ENCODE measurements at places on chromosomes 3 and 15.

DNA sequence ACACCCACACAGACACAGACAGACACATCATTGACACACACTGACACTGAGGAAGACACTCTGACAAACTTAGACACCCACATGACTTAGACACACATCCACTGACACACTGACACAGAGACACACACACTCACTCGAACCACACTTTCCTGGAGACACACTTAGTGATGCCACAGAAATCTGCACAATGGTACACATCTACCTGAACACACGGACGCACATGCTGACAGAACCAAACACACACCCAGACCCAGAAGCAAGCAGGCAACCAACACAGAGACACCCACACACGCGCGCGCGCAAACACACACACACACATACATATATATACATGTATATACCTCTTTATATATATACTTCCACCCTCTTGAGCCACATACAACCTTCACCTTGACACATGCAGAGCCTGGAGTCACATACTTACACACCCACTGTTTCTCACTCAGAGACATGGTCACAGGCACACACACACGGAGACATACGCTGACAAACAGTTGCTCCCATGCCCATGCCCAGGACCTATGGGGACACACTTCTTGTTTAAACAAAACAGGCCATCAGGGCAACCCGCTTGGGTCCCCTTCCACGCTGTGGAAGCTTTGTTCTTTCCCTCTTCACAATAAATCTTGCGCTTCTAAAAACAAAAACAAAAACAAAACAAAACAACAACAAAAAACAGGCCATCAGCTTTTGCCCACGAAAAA is 913 bp upstream of the SCN5A start:
- DNase-seq, result no peak

DNA sequence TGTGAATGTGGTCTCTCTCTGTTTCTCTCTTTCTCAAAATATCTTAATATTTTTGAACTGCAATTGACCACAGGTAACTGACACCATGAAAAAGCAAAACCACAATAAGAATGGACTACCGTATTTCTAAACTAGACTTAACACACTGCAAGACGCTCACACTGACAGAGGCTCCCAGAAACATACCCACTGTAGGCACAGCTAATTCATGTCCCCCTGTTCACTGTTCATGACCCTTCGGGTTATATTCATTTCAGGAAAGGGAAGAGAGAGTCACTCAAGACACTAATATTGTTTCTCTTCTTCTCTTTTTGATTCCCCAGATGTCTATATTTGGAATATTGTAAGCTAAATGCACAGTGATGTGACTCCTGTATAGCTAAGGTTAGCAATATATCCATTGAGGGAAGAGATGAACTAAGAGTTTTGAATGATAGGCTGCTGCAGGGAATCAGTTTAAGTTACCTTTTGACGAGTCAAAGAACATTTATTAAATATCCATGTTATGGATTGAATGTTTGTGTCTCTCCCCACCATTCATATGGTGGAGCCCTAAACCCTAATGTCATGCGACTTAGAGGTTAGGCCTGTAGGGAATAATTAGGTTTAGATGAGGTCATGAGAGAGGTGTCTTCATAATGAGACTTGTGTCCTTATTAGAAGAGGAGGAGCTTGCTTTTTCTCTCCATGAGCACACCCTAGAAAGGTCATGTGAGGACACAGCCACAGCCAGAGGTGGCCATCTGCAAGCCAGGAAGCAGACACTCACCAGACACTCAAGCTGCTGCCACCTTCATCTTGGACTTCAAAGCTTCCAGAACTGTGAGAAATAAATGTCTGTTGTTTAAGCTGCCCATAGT is 216.6 kb upstream of the GRM7 start:
- no peak for DNase-seq

DNA sequence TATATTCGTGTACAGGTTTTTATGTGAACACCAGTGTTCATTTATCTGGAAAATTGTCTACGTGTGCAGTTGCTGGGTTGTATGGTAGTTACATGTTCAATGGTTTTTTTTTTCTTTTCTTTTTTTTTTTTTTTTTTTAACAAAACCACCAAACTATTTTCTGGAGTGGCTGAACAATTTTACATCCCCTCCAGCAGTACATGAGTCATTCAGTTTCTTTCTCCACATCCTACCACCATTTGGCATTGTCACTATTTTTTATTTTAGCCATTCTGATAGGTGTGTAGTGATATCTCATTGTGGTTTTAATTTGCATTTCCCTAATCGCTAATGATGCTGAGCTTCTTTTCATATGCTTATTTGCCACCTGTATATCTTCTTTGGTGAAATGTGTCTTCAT is 256.3 kb upstream of the EOMES start:
- no peak for DNase-seq

GRCh38 chr15:39403640-39404117 is 177.2 kb upstream of the THBS1 start:
- DNase-seq, result peak; percentile 70

DNA sequence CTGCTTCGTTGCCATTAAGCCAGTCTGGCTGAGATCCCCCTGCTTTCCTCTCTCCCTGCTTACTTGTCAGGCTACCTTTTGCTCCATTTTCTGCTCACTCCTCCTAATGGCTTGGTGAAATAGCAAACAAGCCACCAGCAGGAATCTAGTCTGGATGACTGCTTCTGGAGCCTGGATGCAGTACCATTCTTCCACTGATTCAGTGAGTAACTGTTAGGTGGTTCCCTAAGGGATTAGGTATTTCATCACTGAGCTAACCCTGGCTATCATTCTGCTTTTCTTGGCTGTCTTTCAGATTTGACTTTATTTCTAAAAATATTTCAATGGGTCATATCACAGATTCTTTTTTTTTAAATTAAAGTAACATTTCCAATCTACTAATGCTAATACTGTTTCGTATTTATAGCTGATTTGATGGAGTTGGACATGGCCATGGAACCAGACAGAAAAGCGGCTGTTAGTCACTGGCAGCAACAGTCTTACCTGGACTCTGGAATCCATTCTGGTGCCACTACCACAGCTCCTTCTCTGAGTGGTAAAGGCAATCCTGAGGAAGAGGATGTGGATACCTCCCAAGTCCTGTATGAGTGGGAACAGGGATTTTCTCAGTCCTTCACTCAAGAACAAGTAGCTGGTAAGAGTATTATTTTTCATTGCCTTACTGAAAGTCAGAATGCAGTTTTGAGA is 25.0 kb downstream of the CTNNB1 start:
- peak; percentile 67 for DNase-seq

DNA sequence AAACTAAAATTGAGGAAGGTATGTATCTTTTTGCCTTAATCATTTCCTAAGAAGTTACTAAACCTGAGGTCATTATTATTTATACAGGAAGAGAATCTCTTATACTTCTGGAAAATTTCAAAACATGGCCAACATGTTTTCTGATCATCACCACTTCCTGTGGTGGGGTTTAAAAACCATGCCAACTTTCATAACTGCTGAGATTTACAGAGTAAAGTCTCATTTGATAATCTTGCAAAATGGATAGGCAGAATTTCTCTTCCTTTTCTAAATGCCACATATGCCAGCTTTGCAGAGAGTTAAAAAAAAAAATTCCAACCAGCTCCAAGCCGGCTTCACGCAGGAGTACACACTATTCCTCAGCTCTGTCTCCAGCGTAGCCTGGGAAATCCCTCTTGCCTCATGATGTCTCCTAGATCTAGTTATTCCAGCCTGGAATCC is 124.3 kb upstream of the SPRED1 start:
- peak; percentile 6 for DNase-seq

GRCh38 chr3:96434651-96435050 is 379.7 kb upstream of the EPHA6 start:
- no peak for DNase-seq

DNA sequence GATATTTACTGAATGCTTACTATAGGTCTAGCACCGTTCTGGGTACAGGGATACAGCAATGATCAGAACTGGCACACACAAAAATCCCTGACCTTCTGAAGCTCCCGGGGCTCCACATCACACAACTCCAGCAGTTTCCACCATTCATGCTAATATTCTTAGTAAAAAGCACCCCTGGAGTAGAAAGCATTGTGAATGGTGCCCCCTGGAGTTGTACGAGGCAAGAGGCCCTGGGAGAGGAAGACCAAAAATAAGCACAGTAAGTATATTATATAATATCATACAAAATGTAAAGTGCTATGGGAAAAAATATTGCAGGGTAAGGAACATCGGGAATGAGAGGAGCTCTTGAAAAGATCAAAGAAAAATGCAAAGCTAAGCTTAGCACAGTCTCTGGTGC is 790 bp upstream of the SRGAP3 start:
- no peak for DNase-seq

- DNase-seq, result peak; percentile 43
Observed at GRCh38 chr3:4835616-4836043, 143.6 kb upstream of the BHLHE40 start.

- no peak for DNase-seq
Observed at GRCh38 chr15:38555686-38556334, 8.8 kb downstream of the RASGRP1 start.

- DNase-seq, result no peak
Observed at GRCh38 chr15:53830707-53831386, 71.4 kb upstream of the WDR72 start.

GRCh38 chr3:43095370-43095769 is 10.5 kb downstream of the POMGNT2 start:
- no peak for DNase-seq

GRCh38 chr15:43330780-43331087 is 361 bp upstream of the LCMT2 start:
- no peak for DNase-seq

- no peak for DNase-seq
Observed at GRCh38 chr15:69172847-69173246, 12.4 kb downstream of the GLCE start.

DNA sequence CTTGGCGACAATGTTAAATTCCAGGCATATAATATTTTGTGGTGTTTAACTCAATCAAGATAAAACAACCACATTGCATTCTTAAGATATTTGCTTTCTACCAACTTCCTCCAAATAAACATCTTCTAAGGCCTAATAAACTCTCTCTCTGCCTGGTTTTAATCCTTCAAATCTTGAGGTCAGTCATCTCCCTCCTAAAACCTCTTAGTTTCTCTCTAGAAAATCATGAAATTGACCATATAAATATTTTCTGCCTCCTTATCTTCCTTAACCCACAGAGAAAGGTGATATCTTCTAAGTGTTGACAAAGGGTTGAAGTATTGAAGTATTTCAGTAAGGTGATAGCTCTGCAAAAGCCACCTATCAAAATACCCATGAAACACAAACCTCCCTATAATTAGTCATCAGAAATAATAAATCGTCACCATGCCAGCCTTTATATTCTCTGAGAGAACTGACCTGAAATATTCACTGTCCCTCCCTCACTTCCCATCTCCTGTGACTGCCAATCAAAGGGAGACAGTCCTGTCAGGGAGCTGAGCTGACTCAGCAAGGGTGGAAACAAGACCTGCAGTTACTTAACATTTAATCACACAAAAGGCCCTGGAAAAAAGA is 1261.1 kb downstream of the ROBO1 start:
- DNase-seq, result no peak

DNA sequence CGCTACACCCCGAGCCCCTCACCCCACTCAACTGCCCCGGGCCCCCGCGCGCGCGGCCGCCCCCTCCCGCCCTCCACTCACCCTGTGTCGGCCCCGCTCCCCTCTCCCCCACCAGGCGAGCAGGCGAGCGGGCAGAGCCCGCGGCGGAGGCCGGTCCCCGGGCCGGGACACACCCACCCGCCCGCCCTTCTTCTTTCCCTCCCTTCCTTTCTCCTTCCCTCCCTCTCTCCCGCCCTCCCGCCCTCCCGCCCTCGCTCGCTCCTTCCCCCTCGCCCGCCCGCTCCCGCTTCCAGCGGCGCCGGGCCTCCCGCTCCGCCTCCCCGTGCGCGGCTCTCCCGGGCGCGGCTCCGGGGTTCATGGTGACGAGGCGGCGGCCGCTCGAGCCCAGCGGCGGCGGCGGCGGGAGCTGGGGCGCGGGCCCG is at the start of gene CTDSPL:
TSS of gene CTDSPL (plus strand) at position 261 of the 422 bp plus-strand sequence. CDS start 320 bp downstream, outside the sequence.
- peak; percentile 51 for DNase-seq

DNA sequence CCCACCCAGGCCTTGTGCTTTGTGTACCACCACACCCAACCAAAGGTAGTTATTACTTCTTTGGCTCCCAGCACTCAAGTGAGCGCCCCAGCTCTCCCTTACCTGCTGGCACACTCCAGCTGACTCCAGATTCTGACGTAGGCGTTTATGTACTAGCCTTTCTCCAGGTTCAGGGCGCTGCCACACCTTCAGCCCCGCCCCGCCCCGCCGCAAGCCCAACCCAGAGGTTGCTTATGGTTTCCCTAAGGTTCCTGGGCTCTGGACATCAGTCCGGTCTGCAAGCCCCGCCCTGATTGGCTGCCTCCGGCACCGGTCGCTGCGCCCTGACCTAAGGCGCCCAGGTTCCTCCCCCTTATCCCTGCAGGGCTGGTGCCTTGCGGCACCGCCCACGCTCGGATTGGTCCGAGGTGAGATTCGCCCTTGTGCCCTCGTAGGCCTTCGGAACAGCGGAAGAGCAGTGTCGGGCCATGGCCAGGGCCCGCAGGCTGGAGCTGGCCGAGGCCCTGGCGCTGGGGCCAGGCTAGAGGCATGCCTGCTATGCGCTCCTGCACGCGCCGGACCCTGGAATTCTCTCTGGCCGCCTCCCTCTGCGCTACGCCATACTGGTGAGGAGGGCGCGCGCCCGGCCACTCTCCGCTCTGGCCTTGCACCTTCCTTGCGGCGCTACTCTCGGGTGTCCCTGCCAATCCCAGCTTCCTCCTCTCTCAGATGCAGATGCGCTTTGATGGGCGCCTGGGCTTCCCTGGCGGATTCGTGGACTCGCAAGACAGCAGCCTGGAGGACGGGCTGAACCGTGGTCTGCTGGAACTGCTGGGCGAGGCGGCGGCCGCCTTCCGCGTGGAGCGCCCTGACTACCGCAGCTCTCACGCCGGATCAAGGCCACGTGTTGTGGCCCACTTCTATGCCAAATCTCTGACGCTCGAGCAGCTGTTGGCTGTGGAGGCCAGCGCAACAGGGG is 19.8 kb upstream of the NUDT16 start:
- DNase-seq, result peak; percentile 17

GRCh38 chr3:131091768-131092167 is 65.1 kb downstream of the NEK11 start:
- DNase-seq, result no peak

All from dermis microvascular lymphatic vessel endothelial cell (primary cell).